ENCODE measurements at places on chromosomes 5 and 9.

DNA sequence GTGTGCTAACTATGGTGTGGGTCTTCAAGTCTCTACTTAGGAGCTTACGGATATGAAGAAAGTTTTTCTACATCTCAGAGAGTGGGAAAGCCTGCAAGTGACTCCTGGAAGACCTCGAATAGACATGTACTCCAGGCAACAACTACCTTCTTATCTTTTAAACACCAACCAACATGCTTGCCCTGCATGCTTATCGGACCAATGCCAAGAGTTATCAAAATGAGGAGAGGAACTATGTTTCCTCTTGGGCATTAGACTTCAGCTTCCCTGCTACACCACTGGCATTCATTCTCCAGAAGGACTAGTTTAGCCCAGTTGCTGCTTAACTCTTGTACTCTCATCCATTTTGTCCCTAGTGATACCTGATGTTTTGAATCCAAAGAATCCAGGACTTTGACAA is 74.7 kb upstream of the MAN2A1 start:
- no peak for DNase-seq

DNA sequence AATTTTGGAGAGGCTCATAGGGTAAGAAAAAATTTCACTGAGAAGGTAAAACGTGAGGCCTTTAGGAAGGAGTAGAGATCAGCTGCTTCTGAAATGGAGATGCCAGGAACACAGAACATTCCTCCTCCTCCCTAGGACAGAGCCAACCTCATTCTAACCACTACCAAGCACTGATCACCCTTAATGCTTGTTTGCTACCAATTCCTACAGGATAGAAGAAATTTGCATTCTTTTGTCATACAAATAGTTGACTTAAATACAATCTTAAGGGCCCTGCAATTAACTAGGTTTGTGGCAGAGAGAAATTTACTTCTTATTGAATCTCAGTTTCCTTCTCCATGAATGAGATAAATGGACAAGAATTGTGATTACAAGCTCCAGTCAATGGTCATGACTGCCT is 780.2 kb upstream of the WWC1 start:
- DNase-seq, result no peak

- no peak for DNase-seq
Observed at GRCh38 chr5:10679336-10679988, 81.6 kb downstream of the DAP start.

DNA sequence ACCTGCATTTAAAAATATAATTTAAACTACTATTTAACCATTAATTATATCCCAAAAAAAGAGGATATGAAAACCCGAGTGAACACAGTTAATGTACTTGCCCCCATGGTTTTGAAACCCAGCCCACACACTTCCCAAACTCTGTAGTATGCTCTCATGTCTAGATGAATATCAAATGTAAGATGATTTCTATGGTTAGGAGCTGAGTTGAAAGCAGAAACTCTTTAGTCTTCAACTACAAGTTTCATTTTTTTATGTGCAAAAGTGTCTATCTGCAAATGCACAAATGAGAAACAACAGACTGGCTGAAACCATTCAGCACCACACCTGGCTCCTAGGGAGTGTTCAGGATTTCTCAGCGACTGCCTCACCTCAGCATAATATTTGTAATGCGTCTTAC is 183.3 kb downstream of the SEMA5A start:
- DNase-seq, result no peak

- DNase-seq, result no peak
Observed at GRCh38 chr5:142806841-142807267, 36.7 kb downstream of the ARHGAP26 start.

DNA sequence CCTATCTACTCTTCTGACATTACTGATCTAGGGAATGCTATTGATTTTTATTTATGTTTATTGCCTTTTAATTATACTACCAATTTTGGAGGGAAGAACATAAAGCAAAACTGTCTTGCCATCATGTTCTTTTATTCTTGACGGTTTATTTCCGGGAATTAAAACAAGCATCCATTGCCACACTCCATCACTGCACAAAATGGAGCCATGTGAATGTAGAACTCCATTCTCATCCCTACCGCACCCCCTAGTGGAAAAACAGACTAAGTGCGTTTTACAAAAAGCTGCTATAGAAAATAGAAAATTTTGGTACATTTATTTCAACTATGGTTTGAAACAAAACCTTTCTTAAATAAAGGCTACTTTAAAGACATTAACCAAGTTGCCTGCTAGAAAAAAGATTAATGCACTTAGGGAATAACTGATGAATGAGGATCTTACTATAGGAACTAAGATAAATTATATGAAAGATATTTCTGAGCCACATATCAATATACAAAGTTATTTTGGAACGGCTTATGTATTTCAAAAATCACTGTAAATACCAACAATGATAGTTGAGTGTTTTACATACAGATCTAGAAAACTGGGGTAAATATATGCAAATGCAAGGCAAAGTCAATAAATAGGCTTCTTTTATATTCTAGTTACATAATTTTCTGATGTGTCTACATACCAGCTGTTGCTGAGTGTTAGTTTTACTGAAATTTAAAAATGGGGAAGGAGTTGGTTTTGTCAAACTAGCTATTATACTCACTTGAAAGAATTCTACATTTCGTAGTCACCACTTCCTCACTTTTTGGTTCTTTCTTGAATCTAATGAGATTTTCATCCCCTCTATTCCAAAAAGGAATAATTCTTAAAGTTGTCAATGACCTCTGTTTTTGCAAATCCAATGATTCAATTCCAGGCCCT is 26.5 kb downstream of the OXCT1 start:
- DNase-seq, result peak; percentile 39

DNA sequence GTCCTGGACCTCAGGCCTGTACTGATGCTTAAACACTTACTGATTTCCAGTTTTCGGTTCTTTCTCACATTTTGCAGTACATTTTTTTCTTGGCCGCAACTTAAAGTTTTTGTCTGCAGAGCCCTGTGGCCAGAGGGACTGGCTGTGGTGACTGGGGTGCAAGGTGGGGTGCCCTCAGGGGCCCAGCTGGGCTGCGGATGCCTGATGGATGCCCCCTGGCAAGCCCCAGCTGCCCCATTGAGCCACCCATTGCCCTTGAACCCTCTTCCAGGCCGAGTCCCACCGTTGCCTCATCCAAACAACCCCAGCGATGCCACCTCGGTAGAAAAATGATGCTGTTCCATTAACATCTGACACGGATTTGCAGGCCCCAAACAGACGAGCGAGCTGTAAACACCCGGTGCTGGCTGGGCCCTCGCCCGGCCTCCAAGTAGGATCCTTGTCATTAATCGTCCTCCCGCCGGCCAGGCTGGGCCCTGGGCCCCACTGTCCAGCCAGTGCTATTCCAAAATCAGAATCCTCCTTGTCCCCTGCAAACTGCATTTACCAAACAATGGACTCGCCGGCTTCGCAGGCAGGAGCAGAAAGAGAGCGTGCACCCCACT is 107.9 kb downstream of the PHF2 start:
- DNase-seq, result peak; percentile 21

GRCh38 chr5:99368726-99369125 is 439.9 kb upstream of the CHD1 start:
- no peak for DNase-seq

DNA sequence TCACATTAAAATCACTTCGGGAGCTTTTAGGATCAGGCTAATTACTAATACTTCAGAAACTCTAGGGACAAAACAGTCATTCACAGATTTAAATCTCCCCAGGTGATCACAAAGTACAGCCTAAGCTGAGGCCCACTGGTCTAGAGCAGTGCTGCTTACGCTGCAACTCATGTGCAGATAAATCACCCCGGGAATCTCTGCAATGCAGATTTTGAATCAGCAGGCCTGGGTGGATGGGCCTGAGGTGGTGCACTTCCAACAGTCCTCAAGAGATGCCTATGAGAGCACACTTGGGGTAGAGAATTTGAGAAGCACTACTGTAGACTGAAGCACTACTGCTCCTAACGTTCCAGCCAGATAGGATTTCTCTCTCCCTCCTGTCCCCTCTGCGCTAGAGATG is 28.4 kb downstream of the CSF1R start:
- DNase-seq, result peak; percentile 26

DNA sequence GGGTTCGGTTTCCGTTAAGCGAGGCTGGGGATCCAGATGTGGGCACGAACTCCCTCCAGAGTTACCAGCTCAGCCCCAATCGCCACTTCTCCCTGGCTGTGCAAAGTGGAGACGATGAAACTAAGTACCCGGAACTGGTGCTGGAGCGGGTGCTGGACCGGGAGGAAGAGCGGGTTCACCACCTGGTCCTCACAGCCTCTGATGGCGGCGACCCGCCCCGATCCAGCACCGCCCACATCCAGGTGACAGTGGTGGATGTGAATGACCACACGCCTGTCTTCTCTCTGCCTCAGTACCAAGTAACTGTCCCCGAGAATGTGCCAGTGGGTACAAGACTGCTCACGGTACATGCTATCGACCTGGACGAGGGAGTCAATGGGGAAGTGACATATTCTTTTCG is 803 bp downstream of the PCDHGA7 start:
- DNase-seq, result no peak

DNA sequence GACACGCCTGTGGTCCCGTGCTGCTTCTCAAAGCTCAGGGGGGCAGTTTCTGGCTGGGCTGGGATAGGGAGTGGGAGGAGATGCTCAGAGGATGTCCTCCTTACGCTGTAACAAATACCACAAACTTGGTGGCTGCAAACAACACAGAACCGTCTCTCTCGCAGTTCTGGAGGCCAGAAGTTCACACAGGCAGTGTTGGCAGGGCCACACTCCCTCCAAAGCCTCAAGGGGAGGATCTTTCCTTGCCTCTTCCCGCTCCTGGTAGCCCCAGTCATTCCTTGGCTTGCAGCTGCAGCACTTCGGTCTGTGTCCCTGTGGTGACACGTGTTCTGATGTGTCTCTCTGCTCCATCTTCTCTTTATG is 10.4 kb upstream of the ORM1 start:
- no peak for DNase-seq

- peak; percentile 53 for DNase-seq
Observed at GRCh38 chr9:128420651-128421481, at the start of gene CERCAM. TSS of gene CERCAM (plus strand) at chr9:128420857. CDS start at chr9:128420878, 21 bp downstream.

DNA sequence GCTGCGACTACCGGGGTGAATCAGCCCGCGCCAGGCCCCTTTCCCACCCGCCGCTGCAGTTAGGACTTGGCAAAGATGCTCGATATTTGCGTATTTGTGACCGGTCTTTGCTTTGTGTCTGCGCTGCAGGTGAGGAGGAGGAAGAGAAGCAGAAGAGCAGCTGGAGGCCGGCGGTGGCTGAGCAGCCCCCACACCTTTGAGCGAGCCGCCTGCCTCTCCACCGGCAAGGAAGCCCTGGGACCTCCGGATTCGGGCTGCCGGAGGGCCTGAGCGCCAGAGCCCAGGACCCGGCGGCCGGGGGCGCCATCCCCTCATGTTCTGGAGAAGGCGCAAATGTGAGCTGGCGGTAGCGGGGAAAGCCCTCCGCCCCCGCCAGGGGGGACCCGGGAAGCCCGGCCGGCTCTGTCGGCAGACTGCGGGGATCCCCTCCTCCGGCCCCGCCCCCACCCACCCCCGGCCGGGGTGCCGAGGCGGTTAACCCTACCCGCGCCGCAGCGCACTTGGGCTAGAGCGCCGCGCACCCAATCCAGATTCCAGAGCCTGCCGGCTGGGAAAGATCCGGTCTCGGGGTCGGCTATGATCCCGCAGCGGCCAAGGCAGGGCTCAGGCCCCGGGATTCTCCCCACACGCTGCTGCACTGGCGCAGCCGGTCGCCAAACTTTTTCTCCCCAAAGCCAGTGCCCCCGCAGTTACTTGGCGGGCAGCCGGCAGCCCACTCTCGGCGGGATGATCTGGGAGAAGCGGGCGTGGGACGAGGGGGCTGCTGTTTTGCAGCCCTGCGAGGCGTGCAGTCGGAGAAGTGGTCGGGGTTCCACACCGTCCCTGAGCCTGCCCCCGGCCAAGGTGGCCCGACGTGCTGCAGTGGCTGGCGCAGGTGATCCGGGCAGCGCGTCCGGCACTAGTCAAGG is 800 bp upstream of the KCNN2 start:
- DNase-seq, result peak; percentile 79

GRCh38 chr9:127907867-127908659 is 8.7 kb upstream of the ST6GALNAC6 start:
- no peak for DNase-seq

DNA sequence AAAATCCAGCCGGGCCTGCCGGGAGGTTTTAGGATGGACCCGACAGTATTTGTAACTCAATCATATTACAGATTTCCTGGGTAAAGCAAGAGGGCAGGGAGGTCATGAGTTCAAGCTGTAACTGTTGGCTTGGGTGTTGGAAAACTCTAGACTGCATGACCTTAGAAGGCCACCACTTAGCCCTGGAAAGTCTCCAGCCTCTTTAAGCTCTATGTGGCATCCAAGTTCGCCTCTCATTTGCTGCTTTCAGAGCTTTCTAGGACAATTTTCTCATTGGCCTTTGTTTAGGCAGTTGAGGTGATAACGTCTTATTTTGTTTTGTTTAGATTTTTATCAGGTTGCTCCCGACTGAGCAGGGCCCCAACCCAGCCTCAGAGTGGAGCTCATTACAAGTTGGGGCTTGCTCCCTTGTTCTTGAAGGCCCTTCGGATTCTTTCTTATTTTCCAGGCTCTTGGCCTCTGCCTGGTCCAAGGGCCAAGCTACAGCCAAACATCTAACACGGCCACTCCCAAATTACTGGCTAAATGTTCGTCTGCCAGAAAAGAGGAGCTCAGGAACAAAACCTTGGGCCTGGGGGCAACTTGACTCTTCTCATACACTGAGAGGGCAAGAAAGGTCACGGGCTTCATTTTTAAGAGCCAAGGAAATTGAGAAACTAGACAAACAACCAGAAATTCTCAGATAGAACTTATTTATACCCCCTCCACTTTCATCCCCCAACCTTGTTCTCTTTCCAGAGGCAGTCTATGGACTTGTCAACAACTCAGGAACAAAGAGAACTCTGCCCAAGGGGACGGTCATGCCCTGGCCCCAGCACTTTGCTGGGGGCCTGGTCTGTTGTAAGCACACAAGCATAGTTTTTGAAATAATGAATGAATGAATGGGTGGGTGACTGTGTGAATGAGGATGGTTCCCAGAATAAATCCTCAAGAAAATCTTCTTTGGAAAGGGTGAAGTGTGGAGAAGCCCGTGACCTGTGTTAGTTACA is 526.9 kb downstream of the BNC2 start:
- DNase-seq, result no peak

DNA sequence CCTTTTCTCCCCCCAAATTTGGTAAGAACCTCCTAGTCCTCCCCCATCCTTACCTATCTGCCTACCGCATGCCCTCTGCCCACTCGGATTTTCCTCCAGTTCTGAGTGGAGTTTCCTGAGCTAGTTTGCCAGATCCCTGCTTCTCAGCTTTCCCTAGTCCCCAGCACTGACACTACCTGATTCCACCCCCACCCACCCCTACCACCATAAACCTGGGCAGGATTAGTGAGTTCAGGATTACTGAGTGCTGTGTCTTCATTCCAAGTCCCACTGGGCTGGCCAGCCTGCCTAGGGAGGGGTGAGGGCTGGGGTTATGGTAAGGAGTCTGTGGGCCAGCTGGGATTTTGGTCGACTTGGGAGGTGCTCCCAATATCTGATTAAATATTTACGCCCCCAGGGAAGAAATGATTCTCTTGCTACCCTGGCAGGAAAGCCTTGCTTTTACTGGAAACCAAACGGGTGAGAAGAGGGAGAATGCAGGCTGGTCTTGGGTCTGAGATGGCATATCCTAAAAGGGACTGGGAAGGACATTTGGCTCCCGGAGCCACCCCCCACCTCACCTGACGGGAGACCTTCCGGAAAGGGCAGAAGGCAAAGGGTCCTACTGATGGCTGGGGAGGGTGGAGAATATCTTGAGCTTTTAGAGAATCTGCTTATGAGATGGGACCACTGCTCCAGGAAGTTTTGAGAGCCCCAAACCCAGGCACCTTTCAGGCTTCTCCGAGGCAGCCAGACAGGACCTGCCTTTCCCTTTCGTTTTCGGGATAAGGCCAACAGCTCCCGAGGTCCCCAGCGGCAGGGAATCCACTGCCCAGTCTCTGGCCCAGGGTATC is 3.7 kb downstream of the PITX1 start:
- DNase-seq, result no peak

All from head of caudate nucleus (tissue), 42 donors.